ENCODE measurements at places on chromosomes 5 and 9. TPM values are rescaled to one million over a fixed set of nuclear protein-coding genes. Genes with fewer than 3 reads are reported as not detected.

Gene PCDH12
- 2.4 TPM for total RNA-seq

Gene SPINK4
- not detected for total RNA-seq

- no peak for DNase-seq
Observed at GRCh38 chr5:58241389-58241788, 218.5 kb downstream of the PLK2 start.

DNA sequence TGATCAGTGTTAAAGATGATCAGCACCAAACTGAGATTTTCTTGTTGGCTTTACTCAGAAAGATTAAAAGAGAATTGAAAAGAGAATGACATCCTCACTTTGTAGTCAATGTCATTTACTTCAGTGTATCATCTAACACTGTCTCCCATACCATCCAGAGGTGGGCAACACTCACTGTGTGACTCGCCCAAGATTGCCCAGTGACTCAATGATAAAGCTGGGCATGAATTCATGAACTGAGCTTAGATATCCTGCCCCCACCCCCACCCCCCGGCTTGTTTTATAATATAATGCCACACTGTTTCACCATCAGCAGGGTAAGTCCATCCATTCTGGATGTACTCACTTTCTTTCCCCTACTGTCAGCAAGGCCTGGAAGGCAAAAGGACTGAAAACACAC lies 242.2 kb downstream of the FAM114A2 start:
- no peak for DNase-seq

DNA sequence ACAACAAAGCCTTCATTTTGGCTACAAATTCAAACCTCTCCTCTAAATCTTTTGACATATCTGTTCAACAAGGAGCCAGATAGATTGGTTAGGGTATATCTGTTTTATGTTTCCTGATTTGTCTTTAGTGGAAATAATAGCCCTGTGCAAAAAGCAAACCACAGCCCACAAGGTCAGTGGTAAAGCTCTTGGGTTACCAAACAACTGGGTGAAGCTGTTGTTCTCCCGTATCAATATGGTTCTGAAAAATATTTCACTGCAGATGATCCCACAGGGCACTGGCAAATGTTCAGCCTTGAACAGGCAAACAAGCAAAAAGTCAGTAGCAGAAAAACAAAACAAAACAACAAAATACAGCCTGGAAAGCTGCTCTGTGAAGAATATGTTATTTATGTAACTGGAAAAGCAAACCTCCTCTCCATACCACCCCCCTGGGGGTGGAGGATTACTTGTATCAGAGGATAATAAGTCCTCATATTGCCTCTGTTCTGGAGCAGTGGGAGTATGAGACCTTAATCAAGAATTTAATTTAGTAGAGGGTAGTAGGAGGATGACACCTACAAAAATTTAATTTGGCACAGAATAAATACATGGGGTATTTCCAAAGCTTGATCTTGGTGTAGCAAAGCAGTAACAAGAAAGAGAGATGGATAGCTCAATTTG lies 20.8 kb upstream of the PTBP3 start:
- DNase-seq: no peak

- DNase-seq: no peak
Observed at GRCh38 chr9:16652582-16652981, 217.9 kb downstream of the BNC2 start.

- no peak for DNase-seq
Observed at GRCh38 chr5:143782588-143783386, 29.2 kb upstream of the HMHB1 start.

DNA sequence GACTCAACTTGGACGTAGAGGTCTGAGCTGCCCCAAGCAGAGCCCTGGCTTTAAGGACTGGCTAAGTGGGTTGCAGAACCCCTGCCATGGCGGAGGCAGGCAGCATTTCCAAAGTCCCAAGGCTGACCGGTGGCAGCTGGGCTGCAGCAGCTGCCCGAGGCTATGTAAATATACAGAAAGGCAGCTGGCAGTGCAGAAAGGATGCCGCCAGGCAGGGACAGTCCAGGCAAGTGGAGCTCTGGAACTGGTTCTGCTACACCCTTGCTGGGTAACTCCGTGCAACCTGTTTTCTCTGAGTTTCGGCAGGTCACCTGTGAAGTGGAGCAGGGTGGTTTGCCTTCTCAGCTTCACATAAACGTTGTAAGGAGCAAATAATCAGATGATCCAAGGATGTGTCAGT lies 46.0 kb downstream of the SHB start:
- no peak for DNase-seq

- no peak for DNase-seq
Observed at GRCh38 chr9:28930766-28931165, 1357.5 kb upstream of the C9orf72 start.

Gene GFI1B
- 0.41 TPM for total RNA-seq

DNA sequence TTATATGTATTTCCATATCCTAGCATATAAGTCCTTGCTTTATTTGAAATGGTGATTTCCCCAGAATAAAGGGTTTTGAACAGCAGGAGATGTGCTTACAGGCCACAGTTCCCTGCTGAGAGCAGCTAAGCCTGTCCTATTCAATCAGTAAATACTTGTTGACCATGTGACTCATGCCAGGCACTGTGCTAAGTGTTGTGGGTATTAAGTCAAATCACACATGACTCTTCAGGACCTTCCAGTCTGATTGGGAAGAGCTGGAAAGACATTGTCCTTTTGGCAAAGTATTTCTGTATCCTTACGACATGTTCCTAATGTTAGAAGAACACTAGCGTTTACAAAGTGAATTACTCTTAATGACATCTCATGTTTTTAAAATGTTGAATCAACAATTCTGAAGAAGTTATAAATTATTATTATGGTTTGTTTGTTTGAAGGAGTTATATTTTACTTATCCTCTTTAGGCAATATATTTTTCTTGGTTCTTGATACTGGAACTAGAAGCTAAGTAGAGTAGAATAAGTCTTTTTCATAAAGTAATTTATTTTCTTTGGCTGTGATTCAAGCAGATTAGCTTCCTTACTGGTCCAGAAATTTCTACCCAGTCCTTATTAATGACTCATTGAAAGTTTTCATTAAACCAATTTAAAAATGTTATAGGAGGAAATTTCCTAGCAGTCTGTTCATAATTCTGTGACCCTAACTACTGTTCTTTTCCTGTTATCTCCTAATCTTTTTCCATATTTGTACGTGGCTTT lies 82.1 kb downstream of the GAPVD1 start:
- DNase-seq: no peak

Gene SAP30L
- 17.9 TPM for total RNA-seq

DNA sequence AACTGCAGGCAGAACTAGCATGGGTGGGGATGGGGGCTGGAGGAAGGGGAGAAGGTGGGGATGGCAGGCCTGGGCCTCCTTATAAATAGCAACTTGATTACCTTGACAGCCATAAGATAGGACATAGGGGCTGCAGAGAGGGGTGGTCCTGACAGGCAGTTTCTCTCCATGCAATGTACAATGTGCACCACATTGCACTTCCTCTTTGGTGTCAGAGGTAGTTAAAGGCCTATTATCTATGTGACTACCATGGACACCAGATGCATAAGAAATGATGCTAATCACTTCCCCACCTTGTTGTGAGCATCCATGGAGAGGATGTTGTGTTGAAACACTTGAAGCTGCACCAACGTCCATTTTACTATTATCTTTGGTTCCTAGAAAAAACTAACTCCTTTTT lies 20.2 kb upstream of the SUB1 start:
- DNase-seq: no peak

GRCh38 chr5:126659805-126660482 lies 59.2 kb downstream of the PHAX start:
- no peak for DNase-seq

GRCh38 chr9:2767800-2768677 lies 50.7 kb downstream of the KCNV2 start:
- DNase-seq: no peak

DNA sequence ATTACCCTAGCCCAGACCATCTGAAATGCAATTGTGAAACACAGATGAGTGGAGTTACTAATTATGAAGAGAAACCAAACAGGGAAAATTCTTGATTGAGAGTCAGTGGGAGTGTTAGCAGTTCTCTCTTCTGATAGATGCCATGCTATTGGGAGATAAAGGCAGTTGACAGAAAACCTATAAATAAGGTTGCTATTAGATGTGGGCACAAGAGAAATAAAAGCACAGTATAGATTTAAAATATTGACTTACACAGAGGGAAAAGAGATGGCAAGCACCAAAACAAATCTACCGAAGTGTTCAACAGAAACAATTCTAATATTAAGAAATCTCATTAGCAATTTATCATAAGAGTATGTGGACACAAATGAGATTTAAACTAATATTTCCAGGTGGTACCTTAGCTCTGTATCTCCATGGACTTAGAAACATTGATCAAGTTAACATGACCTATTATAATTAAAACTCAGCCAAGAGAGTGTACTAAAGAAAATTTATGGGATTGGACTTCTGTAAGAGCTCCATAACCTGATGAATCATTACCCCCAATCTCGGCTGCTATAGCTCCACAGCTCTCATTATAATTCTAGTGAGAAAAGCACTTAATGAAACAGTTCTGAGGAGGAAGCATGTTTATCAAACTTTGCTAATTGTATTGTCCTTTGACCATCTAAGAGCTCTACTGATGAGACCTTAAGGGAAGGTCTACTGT lies 665.0 kb upstream of the RIOK2 start:
- DNase-seq: no peak

DNA sequence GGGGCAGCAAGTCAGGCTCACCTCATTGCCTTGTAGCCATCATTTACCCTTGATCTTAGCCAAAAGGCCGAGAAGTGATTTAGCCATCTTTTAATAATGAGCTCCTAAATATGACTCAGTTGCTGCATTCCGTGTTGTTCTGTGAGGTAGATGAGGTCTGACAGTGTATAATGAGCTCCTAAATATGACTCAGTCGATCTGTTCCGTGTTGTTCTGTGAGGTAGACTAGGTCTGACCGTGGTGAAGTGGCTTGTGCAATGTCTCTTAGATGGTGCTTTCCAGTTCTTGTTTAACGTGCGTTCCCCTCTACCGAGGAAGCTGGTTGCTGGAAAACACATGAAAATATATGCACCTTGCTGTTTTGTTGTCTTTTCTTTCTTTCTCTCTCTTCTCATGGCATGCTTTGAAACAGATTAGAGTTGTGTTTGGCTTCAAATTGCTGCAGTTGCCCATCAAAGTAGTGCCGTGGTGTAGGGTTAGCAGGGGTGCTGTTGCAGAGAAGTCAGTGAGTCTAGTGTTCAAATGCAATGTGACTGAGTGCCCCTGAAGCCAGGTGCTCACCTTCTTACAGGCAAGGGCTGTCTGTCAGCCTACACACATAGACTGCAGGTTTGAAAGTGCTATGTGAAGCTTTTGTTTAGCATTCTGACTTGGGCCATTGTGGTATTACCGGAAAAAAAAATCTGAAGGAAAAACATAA lies 118.6 kb downstream of the KDM4C start:
- DNase-seq: no peak

DNA sequence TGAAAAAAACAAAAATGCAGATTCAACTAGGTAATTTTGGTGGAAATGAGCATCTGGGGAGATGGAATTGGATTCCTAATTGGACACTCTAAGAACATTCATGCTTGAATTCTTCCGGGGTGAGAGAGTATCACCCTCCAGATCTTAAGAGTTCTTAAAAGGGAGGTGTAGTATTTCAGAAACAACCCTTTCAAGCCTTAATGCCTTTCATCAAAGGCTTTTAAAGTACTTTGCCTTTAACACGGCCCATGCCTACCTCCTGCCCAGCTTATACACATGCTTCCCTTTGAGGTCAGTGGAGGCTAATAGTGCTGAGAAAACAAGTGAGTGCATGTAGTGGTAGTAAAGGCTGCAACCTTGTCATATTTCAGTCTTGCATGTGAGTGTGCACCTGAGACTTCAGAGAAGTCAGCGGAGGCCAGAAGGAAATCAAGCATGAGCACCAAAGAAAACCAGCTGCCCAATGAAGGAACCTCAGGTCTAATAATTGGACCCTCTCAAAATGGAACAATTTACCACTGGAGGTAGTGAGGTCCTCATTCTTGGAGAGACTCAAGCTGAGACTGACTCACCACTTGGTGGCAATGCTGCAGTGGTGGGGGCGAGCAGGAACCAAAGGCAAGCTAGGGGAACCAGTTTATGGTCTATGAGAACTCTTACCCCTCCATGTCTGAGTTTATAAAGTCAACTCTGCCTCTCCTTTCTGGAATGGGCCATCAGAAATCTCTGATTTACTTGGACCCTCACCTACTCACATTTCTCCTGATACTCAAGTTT lies 98.4 kb upstream of the GDNF start:
- no peak for DNase-seq

DNA sequence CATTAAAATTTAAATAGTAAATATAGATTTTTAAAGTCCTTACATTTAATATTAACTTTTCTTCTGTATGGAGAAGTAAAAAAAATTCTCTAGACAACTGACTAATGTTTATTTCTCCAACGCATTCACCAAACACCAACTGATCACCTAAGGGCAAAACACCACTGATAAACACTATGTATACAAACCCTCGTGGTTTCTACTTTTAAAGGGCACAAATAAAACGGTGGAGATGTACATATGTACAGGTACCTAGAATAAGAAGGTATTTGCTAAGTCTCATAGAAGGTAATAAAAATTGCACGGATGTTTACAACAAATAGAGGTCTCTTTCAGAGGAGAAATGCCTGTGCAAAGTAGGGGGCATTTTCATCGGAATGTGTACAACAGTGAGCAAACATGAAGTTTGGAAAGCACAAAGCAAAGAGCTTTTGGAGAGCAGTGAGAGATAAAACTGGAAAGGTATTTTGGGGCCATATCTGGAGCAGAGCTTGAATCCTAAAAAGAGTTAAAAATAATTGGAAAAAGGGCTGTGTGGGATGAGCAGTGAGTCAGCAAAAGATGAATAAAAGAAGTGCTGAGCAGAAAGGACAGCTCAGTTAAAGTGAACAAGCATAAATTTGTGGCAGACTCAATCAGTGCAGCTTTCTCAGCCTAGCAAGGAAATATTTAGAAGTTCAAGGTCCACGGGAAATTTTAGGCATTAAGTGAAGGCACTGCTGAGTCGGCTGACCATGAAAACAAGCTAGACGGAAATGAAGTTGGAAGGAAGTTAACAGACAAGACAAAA lies 160.0 kb downstream of the TMEM161B start:
- DNase-seq: no peak

Data from frontal cortex (tissue), 4 donors.